ENCODE measurements at places on chromosomes 6 and 20. TPM values are rescaled to one million over a fixed set of nuclear protein-coding genes. Genes with fewer than 3 reads are reported as not detected.

DNA sequence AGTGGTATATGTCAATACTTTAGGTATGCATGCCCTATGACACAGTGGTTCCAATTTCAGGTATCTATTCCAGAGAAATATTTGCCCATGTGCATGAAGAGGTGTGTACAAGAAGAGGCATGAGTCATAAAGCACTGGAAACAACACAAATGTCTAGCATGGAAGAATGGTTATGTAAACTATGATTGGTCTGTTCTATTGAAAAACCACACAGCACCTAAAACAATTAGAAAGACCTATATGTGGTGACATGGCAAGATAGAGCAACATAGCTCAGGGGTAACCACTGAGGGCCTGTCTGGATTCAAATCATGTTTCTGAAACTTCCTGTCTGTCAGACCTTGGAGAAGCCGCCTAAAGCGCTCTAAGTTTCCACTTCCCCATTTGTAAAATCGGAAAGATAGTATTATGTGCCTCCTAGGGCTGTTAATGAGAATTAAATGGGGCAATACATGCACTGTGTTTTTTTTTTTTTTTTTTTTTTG, 76.0 kb upstream of the SHLD1 start:
- DNase-seq: no peak

- DNase-seq: peak; percentile 38
These were observed 129.5 kb upstream of the PTPN1 start for GRCh38 chr20:50380697-50381040.

- no peak for DNase-seq
These were observed 158.8 kb downstream of the FOXA2 start for GRCh38 chr20:22425344-22426295.

DNA sequence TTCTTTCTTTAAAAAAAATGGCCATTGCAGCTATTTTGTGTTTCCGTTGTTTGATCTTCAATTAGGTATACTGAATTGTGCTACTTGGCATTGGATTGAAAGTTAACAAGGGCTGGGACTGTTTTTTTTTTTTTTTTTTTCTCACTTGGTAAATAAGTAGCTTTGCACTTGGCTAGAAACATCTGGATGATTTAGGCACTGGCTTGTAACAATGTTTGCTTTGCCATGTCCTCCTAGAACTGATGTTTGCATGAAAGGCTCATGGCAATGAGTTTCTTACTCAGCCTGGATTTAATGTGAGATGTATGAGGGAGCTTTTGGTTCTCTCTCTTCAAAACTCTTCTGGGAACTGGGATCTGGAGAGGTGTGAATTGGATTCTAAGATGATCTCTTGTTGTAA, 414.1 kb downstream of the CDH26 start:
- no peak for DNase-seq

- DNase-seq: no peak
These were observed 46.7 kb downstream of the DOP1A start for GRCh38 chr6:83114164-83114563.

DNA sequence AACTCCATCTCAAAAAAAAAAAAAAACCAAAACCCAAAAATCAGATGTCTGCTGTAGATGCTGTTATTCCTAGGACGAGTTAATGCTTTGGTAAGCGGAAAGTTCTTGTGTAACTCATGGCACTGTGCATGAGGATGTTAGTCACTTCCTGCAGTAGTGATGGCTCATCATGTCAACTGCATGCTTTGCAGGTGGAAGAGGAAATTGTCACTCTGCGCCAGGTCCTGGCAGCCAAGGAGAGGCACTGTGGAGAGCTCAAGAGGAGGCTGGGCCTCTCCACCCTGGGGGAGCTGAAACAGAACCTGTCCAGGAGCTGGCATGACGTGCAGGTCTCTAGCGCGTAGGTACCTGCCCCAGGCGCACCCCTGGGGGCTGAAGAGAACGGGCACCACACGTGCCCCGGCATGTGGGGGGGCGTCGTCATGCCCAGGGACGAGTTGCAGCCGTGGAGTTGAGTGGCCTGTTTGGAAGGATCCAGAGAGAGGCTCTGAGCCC, 8.5 kb downstream of the TPD52L2 start:
- DNase-seq: peak; percentile 95

- peak; percentile 42 for DNase-seq
These were observed 79.9 kb downstream of the ZNF217 start for GRCh38 chr20:53513489-53514298.

The FILIP1 gene
- 0.29 TPM for total RNA-seq

The EPB41L1 gene
- 43.2 TPM for total RNA-seq

All from A172 (cell line).